Activated T-helper 1 cell treated with anti-CD3 and anti-CD28 coated beads, Interleukin-2, amount 50 U/mL, for 16 hours (primary cell): ENCODE measurements at places on chromosomes 6 and 20.

GRCh38 chr6:112178846-112179245 is 75.5 kb downstream of the LAMA4 start:
- DNase-seq: no peak

DNA sequence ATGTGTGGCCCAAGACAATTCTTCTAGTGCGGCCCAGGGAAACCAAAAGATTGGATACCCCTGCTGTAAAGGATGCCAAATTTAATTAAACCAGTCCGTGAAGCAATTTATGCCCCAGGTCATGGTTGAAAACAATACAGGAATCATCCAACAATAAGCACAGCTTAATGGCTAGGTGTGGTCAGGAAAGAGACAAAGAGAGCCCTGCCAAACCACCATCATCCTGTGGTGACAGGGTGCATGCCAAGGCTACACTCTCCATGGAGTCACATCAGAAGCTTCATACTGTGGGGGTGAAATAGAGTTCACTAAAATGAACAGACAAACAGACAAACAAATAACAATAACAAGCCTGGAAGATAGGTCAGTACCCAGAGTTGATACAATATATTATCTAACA is 62.7 kb downstream of the DZANK1 start:
- DNase-seq: no peak

DNA sequence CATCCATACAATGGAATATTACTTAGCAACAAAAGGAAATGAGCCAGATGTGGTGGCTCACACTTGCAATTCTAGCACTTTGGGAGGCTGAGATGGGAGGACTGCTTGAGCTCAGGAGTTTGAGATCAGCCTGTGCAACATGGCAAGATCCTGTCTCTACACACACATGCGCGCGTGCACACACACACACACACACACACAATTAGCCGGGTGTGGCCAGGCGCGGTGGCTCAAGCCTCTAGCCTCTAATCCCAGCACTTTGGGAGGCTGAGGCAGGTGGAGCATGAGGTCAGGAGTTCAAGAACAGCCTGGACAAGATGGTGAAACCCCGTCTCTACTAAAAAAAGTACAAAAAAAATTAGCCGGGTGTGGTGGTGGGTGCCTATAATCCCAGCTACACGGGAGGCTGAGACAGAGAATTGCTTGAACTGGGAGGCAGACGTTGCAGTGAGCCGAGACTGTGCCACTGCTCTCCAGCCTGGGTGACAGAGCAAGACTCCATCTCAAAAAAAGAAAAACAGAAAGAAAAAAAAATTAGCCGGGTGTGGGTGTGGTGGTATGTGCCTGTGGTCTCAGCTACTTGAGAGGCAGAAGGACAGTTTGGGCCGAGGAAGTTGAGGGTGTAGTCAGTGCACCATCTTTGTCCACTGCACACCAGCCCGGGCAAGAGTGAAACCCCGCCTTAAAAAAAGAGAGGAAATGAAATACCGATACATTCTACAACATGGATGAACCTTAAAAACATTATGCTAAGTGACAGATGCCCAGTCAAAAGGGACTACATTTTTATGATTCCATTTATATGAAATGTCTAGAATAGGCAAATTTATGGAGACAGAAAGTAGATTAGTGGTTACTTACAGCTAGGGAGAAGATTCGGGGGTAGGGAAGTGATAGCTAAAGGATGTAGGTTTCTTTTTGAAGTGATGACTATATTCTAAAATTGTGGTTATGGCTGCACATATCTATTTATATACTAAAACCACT is 52.5 kb downstream of the RBL1 start:
- DNase-seq: no peak

- DNase-seq: no peak
These were observed 289.4 kb downstream of the PHACTR1 start for GRCh38 chr6:13005994-13006393.

- DNase-seq: no peak
These were observed 17.9 kb downstream of the RNF24 start for GRCh38 chr20:3997446-3997845.

DNA sequence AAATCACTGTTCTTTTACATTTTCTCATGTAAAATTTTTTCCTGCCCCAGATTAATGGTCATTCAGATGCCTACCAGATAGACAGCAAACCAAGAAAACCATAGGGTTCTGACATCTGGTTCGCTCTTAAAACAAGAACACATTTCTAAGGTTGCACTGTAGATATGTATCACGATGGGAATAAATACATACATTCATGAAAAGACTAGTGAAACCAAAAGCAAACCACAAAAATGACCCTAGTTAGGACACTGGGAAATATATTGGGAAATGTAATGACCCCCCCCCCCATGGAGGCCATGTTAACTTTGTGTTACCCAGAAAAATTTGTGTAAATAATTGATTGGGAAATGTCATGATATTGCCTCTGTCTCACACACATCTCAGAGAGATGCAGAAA is 37.5 kb downstream of the MTFR2 start:
- no peak for DNase-seq

DNA sequence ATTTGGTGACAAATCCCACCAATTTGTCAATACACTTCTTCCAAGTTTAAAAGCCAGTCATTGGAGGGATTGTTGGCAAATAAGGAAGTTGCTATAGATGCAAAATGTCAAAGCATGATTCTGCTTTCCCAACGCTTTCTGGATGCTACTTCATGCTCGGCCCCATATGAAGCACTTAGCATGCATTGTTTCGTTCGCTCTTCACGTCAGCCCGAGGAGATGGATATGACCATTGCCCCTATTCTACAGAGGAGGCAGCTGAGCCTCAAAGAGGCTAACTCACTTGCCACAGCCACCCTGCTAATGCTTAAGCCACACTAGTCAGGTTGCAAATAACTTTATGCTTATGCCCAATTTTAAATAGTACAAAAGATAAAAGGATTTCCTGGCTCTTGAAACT is 2.8 kb upstream of the NXT1 start:
- no peak for DNase-seq

DNA sequence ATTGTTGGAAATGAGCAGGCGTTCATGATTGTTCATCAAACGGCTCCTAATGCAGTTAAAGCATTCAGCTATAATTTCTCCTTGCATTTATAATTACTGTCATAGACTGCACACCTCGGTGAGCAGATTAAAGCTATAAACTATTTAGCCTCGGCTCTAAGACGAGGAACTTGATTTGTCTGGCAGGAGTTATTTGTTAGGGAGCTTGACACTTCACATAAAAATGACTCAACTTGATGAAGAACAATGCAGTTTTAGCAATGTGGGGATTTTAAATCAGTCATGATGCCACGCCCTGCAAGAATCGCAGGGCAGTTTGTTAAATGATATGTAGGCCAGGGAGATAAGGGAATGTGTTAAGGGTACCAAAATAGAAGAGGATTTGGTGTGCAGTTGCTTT is 290.2 kb downstream of the TSHZ2 start:
- no peak for DNase-seq

DNA sequence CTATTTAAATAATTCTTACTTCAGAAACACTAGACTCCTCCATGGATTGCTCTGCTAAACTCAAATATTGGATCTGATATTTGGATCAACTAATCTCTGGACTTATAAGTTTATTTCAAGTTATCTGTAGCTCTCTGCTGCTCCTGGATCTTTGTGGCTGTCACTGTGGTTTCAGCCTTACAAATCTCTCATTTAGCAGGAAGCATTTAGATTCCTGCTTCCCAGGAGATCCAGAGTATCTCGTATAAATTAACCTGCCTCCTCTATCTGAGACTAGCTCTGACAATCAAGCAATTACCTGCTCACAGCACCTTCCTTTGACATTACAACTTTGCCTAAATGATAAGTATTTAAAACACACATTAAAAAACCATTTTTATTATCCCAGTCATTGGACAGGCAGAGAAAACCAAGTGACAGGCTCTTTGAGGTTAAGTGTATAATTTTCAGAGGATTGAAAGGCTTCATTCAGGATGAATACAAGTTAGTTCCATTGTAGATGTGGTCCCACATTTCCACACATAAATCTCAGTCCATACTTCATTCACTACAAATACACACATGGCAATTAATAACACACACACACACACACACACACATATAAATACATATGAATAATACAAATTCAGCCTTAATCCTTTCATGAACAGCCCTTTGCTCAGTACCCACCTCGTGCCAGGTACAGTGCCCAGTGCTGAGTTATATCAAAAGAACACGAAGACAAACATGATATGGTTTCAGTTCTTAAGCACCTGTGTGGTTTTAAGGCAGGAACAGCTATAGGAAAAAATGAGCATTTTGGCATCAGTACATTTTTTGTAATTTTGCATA is 55.5 kb upstream of the PLCB1 start:
- DNase-seq: no peak

- DNase-seq: no peak
These were observed 207.5 kb downstream of the PTPRT start for GRCh38 chr20:42982218-42982617.

- no peak for DNase-seq
These were observed 1.9 kb upstream of the TMEM242 start for GRCh38 chr6:157325069-157325805.

DNA sequence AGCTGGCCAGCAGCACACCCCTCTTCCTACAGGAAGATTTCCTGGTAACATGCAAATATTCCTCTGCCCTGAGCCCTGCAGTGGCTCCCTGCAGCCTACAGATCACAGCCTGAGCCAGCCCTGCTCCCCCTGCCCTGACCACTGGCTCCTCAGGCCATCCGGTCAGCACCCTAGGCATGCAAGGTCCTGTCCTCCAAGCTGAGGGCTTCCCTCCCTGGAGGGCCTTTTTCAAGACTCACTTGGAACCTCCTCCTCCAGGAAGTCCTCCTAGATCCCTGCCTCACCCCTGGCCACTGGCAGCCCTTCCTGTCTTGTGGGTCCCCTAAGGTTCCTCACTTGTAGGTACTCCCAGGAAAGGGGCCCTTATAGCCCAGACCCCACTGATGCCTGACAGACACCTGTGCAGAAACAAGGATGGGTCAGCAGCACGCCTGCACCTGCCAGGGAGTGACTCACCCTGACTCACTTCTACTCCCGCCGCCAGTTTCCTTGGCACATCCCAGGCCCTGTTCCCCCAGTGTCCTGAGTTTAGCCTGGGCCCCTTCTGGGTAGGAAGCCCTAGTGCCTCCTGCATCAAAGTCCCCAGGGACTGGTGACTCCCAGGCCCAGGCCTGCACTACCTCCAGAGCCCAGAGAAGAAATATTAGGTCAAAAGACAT is 3.2 kb downstream of the SLC4A11 start:
- no peak for DNase-seq

DNA sequence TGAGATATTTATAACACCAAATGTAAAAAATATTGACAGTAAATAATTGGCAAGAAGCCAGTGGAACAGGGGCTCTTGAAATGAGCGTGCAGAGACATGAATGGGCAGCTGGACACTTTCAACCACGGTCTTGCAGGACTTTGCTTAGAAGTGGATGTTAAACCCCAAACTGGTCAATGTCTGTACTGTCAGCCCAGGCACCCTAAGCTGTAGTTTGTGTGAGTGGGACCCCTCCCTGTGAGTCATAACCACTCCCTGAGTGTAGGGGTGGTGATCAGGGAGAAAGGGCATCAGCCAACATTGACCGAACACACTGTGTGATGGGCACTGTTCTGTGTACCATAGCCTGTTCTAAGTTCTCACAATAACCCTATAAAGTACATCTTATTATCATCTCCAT is 108.6 kb downstream of the FIG4 start:
- DNase-seq: no peak

DNA sequence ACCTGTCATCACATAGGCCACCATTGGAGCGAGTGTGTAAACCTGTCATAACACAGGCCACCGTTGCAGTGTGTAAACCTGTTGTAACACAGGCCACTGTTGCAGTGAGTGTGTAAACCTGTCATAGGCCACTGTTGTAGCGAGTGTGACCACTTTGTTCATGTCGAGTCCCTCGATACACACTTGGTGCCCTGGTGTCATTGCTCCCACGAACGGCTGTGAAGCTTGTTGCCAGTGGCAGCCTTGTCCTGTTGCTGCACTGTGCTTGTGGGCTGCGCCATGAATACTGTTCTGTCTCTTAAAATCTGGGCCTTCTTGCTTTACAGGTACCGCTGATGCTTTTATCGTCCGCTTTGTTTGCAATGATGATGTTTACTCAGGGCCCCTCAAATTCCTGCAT is 61.4 kb upstream of the SLC22A1 start:
- DNase-seq: no peak

DNA sequence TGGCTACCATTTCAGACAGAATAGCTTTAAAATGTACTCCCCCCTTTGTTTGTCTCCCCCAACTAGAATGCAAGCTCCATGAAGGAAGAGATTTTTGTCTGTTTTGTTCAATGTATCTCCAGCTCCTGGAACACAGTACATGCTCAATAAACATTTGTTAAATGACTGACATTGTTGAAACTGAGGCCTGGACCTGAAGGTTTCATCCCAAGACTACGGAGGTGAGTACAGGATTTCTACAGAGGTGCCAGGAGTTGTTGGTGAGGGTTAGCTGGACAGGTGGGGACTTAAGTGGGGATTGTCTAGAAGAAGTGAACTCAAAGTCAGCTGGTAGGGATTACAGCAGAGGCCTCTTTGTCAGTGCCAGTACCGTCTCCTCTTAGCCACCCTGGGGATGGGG is 19.4 kb downstream of the VEGFA start:
- DNase-seq: no peak

- DNase-seq: no peak
These were observed 192.4 kb upstream of the ZNF217 start for GRCh38 chr20:53786071-53786444.

GRCh38 chr6:24105191-24105590 is 20.8 kb upstream of the NRSN1 start:
- no peak for DNase-seq

GRCh38 chr6:109738255-109738654 is 47.2 kb downstream of the FIG4 start:
- DNase-seq: no peak

DNA sequence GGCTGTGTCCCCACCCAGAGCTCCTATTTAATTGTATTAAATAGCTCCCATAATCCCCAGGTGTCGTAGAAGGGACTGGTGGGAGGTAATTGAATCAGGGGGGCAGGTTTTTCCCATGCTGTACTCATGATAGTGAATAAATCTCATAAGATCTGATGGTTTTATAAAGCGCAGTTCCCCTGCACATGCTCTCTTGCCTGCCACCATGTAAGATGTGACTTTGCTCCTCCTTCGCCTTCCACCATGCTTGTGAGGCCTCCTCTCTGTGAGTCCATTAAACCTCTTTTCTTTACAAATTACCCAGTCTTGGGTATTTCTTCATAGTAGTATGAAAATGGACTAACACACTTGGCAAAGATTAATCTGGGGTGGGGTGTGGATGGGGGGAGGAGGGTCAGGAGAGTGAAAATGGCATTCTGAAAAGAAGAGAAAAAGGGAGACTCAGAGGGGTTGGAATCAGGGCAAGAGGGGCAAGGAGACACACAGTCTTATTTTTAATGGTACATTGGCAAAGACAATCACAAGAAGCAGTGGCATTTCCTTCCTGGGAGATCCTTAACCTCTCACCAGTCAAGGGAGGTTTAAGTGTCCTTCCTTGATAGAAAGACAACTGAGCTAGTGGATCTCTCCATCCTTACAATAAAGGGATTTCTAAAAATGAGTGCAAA is 37.5 kb upstream of the NOX3 start:
- no peak for DNase-seq
